ENCODE measurements at places on chromosomes 3 and 15.

GRCh38 chr3:18252578-18252977 lies 172.6 kb downstream of the SATB1 start:
- DNase-seq = no peak

GRCh38 chr3:190384309-190384756 lies 3.6 kb upstream of the CLDN16 start:
- DNase-seq = no peak

DNA sequence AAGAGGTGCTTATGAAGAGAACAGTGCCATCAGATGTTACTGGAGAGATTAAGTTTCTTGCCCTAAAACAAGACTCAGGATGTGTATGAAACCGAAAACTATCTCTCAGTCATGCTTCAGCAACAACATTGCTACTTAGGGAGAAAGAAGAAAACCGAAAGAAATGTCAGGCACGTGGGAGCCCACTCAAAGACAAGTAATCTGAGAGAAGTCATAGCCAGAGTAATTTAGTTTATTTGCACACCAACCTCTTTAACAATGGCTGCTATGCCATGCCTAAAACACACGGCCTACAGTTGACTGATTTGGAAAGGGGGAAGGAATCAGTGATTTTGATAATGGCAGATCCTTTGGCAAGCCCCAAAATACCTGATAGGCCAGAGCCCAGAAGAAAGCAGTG lies 162.9 kb downstream of the TIGIT start:
- no peak for DNase-seq

GRCh38 chr3:173001622-173002021 lies 139.4 kb downstream of the SPATA16 start:
- no peak for DNase-seq

All from stimulated activated effector memory CD8-positive, alpha-beta T cell treated with anti-CD3 and anti-CD28 coated beads, Interleukin-12 subunit alpha, Interleukin-12 subunit beta, amount 100 ng/mL, for 72 hours (primary cell).